ENCODE measurements at places on chromosomes 1 and 21.

GRCh38 chr1:12433323-12434053 is 184.5 kb downstream of the DHRS3 start:
- peaks cover 4% of the 10 kb centered on the region for H3K36me3 ChIP-seq
- no peak overlapping the region for H3K4me3 ChIP-seq
- peak overlapping the region; percentile 74 for H3K27ac ChIP-seq
- no peak for DNase-seq
- H3K4me1 ChIP-seq: peaks cover 38% of the 10 kb centered on the region

DNA sequence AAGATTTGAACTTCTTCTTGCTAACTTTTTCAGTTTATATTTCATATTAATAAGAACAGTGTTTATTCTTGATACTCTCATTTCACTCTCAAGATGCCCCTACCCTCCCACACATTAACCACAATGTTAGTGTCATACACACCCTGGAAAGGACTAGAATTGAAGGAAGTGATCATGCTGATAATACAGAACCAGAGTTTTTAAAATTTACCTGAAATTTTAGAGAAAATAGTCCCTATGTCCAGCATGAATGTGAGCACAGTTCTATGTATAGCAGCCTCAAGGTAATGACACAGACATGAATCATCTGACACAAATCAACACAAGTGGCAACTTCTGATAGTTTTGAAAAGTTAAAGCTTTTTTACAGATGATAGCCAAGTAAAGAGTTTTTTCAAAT is 26.0 kb downstream of the RGS1 start:
- peaks cover 47% of the 10 kb centered on the region for H3K27me3 ChIP-seq
- DNase-seq: no peak
- no peak overlapping the region for H3K27ac ChIP-seq
- H3K36me3 ChIP-seq: no peaks in the 10 kb centered on the region

- no peak for DNase-seq
- peaks cover 11% of the 10 kb centered on the region for H3K4me1 ChIP-seq
- H3K36me3 ChIP-seq: peaks cover 5% of the 10 kb centered on the region
- H3K27ac ChIP-seq: no peak overlapping the region
- H3K4me3 ChIP-seq: no peak overlapping the region
Measured at GRCh38 chr1:192628396-192629057, 7.4 kb upstream of the RGS13 start.

DNA sequence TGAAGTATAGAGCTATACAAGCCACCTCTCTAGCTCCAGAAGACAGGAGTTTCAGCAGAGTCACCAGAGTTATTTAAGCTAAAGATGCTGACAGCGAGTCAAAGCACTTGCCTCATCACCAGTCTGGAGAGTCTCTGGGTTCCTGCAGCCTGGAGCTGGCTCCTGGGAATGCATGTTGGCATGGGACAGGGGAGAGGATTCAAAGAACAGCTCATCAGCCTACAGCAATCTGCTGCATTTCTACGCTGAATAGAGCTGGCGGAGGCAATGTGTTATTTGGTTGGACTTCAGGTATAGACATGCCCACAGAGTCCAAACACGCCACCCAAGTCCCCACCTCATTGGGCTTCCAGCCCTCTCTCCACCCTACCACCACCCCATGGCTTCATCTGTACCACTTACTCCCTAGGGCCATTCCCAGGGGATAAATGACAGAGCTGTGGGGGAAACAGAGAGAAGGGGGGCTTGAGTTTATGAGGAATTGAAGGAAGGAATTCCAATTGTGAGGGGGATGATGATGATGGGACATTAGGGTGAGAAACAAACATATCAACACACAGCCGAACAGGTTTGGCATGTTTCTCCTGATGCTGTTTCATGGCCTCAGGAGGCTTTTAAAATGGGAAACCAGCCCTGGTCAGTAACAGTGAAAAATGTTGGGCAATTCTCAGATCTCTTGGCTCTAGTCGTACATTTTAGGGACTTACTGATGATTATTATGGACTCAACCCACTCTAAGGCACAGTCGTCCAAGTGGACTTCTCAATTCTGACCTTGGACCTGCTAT is 58.4 kb downstream of the PLEKHA6 start:
- no peak for DNase-seq
- no peak overlapping the region for H3K4me3 ChIP-seq
- H3K27me3 ChIP-seq: peaks cover 30% of the 10 kb centered on the region
- no peak overlapping the region for H3K27ac ChIP-seq
- no peaks in the 10 kb centered on the region for H3K36me3 ChIP-seq

- peaks cover 4% of the 10 kb centered on the region for H3K4me1 ChIP-seq
- H3K27ac ChIP-seq: no peak overlapping the region
- peak; percentile 60 for DNase-seq
- H3K4me3 ChIP-seq: no peak overlapping the region
- H3K36me3 ChIP-seq: no peaks in the 10 kb centered on the region
Measured at GRCh38 chr1:110196917-110197765, 13.0 kb upstream of the KCNC4 start.

DNA sequence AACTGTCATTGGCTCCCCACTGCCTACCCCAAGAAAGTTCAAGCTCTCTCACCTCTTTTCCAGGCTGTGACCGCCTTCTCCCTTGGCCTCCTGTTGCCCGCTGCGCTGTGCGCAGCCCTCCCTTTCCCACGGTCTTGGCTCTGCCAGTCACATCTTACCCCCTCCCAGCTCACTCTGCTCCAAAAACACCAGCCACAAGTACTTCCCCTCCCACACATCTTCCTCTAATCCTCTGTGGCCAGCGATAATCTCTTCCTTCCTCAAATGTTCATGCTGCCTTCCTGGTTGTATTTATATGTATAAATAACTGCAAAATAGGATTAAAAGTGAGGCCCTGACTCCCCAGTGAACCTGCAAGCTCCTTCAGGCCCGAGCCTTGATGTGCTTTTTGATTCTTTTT is 81.8 kb downstream of the AJAP1 start:
- peaks cover 5% of the 10 kb centered on the region for H3K4me1 ChIP-seq
- DNase-seq: no peak
- H3K27ac ChIP-seq: no peak overlapping the region
- H3K27me3 ChIP-seq: peaks cover 6% of the 10 kb centered on the region
- peaks cover 9% of the 10 kb centered on the region for H3K36me3 ChIP-seq
- no peak overlapping the region for H3K4me3 ChIP-seq

- H3K4me1 ChIP-seq: no peaks in the 10 kb centered on the region
- no peak overlapping the region for H3K4me3 ChIP-seq
- no peak for DNase-seq
- no peaks in the 10 kb centered on the region for H3K36me3 ChIP-seq
- peaks cover 14% of the 10 kb centered on the region for H3K27me3 ChIP-seq
Measured at GRCh38 chr1:94183197-94183815, 54.1 kb downstream of the ARHGAP29 start.

- H3K4me1 ChIP-seq: no peaks in the 10 kb centered on the region
- H3K4me3 ChIP-seq: no peak overlapping the region
- no peak overlapping the region for H3K27ac ChIP-seq
- no peak for DNase-seq
- no peaks in the 10 kb centered on the region for H3K27me3 ChIP-seq
- H3K36me3 ChIP-seq: peaks cover 4% of the 10 kb centered on the region
Measured at GRCh38 chr1:172627702-172628101, 31.2 kb upstream of the FASLG start.
